ENCODE measurements at places on chromosomes 11 and 22. TPM values are rescaled to one million over a fixed set of nuclear protein-coding genes. Genes with fewer than 3 reads are reported as not detected.
A peak's percentile ranks its signal among the peaks of the same experiment; 100 is the strongest.

OR2D2 gene
- not detected for total RNA-seq

NXPE1 gene
- total RNA-seq: not detected

SMC1B gene
- total RNA-seq: not detected

NPAS4 gene
- total RNA-seq: not detected

DDTL gene
- total RNA-seq: not detected

TTLL12 gene
- 26.6 TPM for total RNA-seq

CDCA5 gene
- 0.75 TPM for total RNA-seq

SLC22A25 gene
- 33.5 TPM for total RNA-seq

OR52N4 gene
- not detected for total RNA-seq

- DNase-seq: no peak
Measured at GRCh38 chr22:19522190-19522880, 1.9 kb downstream of the CLDN5 start.

- DNase-seq: no peak
Measured at GRCh38 chr11:45614196-45614828, 51.1 kb downstream of the CHST1 start.

GRCh38 chr11:1835671-1836010, 851 bp downstream of the SYT8 start:
- no peak for DNase-seq

DNA sequence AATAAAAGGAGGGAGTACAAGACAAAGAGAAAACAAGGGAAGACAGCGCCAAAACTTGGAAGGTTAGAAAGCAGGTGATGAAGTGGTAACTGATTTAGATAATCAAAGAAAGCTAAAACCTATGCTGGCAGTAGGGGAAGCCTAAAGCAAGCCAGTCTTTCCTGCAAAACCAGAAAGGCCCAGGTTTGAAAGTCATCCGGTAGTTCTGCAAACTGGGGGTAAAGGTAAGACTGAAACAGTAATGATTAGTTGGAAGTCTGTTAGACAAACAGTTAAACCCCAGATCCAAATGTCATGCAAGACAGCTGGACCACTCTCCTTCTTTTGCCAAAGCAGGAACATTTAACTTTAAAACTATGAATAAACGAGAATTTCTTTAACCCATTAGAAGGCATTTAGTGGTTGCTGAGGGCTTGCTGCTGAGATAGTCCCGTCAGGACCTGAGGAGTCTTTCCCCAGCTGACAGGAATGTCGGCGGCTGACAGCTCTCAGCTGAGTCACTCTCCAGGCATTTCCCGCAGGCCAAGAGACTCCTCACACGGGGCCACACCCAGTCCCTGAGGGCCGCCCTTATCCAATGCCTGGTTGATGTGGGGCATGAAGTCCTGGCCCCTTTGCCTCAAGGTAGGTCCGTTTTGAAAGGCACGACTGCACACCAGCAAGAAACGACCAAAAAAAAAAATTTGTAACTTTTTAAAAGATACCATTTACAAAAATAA, 36.3 kb upstream of the CFAP300 start:
- no peak for DNase-seq

DNA sequence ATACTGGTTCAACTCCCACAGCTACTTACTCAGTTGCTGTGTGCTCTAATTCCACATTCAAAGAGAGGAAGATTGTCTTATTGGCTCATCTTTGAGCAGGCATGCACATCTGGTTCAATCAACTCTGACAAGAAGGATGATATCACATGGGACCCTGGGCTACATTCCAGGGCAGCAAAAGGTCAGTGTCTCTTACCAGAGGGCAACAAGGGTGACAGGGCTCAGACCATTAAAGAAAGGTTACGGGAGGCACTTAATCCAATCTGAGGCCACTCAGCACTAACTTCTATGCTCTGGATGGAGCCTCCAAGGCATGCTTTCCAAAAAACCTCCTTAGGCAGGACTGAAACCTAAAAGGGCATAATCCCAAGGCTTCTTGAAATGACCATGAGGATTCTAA, 549.4 kb upstream of the API5 start:
- DNase-seq: no peak

- DNase-seq: no peak
Measured at GRCh38 chr22:22903355-22903777, 15.8 kb downstream of the IGLL5 start.

GRCh38 chr22:32476281-32477195, 1.9 kb downstream of the FBXO7 start:
- no peak for DNase-seq

DNA sequence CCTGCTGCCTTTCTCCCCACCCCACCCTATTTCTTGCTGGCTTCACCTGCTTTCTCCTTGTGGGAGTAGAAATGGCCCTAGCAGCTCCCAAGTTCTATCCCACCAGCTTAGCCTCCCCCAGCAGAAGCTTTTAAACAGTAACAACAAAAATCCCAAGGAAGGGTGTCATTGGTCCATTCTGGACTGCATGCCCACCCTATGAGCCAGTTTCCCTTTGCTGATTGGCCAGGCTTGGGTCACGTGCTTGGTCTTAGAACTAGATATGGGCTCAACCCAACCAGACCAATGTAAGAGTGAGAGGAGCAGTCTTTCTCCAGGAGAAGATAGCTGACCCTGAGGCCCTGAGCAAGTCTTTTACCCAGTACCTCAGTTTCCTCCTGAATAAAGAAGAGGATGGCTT, 2.3 kb downstream of the MTFP1 start:
- DNase-seq: no peak

DNA sequence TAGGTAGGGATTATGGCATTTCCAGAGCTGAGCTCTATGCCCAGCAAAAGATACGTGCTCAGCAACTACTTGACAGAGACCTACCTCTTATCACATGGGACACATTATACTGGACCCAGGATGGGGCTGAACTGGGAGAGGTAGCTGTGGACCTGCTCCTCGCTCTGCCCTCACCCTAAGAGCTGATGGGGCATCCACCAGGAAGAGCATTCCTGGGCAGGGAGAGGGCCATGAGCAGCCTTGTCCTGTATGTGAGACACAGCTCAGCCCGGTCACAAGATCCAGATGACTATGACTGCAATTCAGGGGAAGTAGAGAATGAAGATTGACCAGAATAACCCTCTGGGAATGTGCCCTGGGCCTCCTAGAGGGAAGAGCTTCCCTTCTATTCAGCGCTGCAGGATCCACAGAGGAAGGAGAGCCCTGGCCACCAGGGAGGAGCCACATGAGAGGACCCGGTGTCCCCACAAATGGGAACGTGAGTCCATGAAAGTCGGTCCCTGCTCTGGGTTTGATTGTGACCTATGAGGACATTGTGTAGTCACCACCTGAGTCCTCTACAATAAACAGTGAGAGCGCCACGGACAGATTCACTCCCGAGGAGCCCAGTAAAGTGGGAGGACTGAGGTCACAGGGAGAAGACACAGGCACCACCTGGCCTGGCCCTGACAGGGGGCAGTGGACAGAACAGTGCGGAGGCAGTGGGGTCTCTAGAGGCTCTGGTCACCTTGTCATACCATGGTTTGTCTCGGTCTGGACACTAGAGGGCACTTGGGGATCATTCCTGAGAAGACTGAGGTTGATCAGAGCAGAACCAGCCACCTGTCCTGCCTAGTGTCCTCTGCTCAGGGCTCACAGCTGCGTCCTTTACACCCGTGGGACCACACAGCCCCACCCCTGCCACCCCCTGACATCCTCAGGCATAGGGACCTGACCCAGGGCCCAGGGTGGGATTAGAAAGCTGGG, 99.5 kb downstream of the ZNF280B start:
- DNase-seq: peak; percentile 50

- DNase-seq: no peak
Measured at GRCh38 chr11:6196396-6196795, 2.6 kb upstream of the OR52W1 start.

DNA sequence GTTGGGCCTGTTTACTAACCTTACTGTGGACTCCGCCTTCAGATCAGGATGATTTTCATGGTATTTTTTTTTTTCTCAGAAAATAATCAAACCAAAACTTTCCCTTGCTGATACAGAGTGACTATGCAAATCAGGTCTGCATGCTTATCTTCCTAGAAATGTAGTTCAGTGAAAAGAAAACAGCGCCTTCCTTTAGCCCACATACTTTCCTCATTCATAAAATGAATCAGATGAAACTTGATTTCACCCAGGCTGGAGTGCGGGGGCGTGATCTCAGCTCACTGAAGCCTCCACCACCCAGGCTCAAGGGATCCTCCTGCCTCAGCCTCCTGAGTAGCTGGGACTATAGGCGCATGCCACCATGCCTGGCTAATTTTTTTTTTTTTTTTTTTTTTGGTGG, 26.0 kb downstream of the ZNRF3 start:
- no peak for DNase-seq

DNA sequence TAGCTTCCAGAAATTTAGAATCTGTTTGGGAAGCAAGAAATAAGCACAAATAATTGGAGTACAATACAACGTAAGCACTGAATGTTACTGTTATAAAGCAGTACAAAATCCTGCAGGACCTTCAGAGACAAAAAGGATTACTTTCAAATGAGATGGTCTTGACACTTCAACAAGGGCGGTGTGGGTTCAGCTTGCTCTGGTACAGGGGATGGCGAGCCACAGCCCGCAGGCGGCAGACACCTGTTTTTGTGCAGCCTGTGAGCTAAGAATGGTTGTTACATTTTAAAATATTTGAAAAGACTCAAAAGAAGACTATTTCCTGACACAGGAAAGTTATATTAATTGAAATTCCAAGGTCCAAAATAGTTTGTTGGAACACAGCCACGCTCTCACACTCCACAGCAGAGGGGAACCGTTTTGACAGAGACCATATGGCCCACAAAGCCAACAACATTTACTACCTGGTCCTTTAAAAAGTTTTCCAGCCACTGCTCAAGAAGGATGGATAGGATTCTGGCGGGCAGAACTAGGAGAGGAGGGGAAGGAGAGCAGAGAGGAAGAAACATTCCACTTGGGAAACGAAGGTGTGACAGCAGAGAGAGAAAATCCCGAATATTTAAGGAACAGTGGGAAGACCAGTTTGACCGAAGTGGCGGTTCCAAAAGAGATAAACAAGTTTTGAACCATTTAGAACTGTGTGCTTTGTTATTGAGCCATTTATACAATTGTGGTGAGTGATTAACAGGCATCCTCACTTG, 6.3 kb downstream of the PRDM10 start:
- peak; percentile 27 for DNase-seq

GRCh38 chr22:36839356-36840073, 21.3 kb upstream of the NCF4 start:
- DNase-seq: no peak

- no peak for DNase-seq
Measured at GRCh38 chr22:35966314-35967045, 62.1 kb downstream of the RBFOX2 start.

DNA sequence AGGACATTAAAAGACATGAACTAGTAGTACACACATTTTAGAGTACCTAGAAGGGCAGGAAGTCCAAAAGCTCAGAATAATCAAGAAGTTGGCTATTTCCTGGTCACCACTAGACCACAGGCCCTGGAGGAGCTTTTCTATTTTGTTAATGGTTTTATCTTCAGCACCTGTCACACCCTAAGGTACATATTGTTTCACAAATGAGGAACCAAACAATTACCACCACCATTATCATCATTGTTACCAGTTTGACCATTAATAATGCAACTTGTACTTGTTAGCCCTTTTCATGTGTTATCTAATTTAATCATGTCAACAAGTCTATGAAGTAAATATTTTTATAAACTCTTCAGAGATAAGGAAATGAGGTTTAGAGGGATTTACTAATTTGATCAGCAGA, 4.9 kb downstream of the MRPL48 start:
- no peak for DNase-seq

- no peak for DNase-seq
Measured at GRCh38 chr11:96158126-96158525, 184.9 kb downstream of the MAML2 start.

DNA sequence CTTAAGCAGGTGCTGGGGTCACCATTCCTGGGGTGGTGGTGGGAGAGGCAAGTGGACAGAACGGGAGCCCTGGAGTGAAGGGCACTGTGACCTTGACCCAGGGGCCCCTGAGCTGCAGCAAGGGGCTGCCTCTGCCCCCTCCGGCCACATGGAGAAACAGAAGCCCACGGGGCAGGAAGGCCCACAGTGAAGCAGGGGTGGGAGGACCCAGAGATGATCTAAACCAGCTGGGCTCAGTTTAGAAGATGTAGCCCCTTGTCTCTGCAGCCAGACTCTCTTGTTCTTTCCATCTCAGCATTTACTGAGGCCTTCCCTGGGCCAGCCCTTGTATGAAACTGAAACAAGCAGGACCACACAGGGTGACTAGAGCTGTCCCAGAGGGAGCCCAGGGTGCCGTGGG, 30.5 kb downstream of the WNT11 start:
- no peak for DNase-seq

DNA sequence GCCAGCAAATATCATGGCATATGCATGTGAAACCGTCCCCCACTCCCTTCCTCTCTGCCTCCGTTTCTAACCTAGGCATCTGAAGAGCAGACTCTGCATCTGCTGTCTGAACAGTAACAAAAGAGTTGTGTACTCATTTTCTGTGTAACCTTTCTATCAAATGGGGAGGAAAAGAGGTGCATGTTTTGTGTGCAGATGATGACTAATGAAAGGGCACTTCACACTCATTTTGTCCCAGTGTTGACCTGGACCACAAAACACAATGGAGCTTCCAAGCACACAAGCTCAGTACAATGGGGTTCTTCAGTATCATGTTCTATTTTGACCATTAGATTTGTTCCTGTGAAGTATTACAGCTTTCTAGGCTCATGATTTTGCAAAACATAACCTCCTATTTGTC, 13.0 kb downstream of the JHY start:
- DNase-seq: no peak

DNA sequence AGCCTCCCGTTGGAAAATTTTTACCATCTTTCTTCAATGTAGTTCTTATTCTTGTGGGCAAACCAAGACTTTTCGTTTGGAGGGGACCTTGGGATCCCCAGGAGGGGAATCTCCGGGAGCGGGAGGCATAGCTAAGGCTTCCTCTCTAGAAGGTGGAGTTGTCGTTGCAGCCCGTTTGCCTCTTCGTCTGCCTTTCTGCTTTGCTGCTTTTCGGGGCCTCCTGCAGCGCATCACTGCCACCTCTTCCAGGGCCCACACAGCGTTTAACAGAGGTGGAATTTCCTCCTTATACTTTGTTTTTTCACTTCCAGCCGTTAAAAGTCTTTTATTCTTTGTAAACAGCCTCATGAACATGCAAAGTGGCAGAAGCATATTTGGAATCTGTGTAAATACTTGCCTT, 3.5 kb upstream of the IFITM3 start:
- no peak for DNase-seq

DNA sequence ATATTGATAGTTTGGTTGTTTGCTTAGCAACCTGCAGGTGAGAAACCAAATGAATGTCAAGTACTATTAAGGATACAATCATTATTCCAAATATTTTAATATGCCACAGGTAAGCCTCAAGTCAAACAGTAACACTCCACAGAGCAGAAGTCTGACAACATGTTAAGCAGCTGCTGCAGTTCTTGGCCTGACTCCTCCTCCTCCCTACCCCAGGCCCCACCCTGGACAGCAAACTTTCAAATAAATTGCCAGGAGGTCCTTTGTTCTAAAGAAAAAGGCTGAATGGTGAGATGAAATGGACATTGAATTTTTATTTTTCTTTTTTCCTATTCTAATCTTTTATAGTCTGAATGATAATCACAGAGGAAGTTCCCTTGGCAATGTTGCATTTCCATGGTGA, 260.0 kb upstream of the POU2AF2 start:
- DNase-seq: no peak

- DNase-seq: no peak
Measured at GRCh38 chr11:2942872-2943710, 13.9 kb upstream of the PHLDA2 start.
